Stomach (tissue), 19 donors: ENCODE measurements at places on chromosomes 6 and 20. TPM values are rescaled to one million over a fixed set of nuclear protein-coding genes. Genes with fewer than 3 reads are reported as not detected.
A peak's percentile ranks its signal among the peaks of the same experiment; 100 is the strongest.

The BHLHE23 gene
- polyA plus RNA-seq, result not detected

The TMEM244 gene
- not detected for polyA plus RNA-seq

The MAK gene
- 0.06 TPM for polyA plus RNA-seq

The POPDC3 gene
- 8.7 TPM for polyA plus RNA-seq

The CTAGE9 gene
- polyA plus RNA-seq, result not detected

The TNFRSF21 gene
- polyA plus RNA-seq, result 26.7 TPM

The FABP7 gene
- polyA plus RNA-seq, result not detected

The CCN5 gene
- 3.4 TPM for polyA plus RNA-seq

- peak overlapping the region; percentile 21 for H3K27ac ChIP-seq
- DNase-seq, result peak; percentile 87
- H3K4me3 ChIP-seq, result no peak overlapping the region
- peaks cover 5% of the 10 kb centered on the region for H3K36me3 ChIP-seq
Measured at GRCh38 chr6:1641343-1641885, 31.7 kb downstream of the FOXC1 start.

DNA sequence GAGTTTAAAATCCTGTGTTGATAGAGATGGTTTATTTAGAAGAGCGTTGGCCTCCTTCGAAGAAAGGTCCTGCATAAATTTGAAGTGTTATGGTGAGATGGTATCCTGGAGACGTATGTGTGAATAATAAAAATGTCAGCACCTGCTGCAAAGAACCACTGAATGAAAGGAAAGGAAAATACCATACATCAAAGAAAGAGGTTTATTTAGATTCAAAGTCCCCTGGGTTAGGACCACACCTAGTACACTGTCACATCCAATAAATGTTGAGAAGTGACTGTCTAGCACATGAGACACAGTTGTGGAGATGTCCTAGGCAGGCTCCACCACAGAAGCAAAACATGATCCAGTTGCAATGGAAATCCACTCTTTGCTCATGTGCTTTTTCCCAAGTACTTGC is 214.7 kb downstream of the PAX1 start:
- no peak for DNase-seq
- H3K4me3 ChIP-seq, result no peak overlapping the region
- H3K27me3 ChIP-seq, result no peaks in the 10 kb centered on the region

- no peak for DNase-seq
- no peaks in the 10 kb centered on the region for H3K36me3 ChIP-seq
- H3K27me3 ChIP-seq, result no peaks in the 10 kb centered on the region
- no peak overlapping the region for H3K4me3 ChIP-seq
- no peak overlapping the region for H3K27ac ChIP-seq
- peaks cover 11% of the 10 kb centered on the region for H3K4me1 ChIP-seq
Measured at GRCh38 chr6:79941489-79942151, 5.7 kb downstream of the ELOVL4 start.

GRCh38 chr6:90038961-90039653 is 144.8 kb downstream of the GJA10 start:
- no peak for DNase-seq
- no peak overlapping the region for H3K4me3 ChIP-seq
- no peaks in the 10 kb centered on the region for H3K27me3 ChIP-seq
- H3K36me3 ChIP-seq, result no peaks in the 10 kb centered on the region
- no peaks in the 10 kb centered on the region for H3K4me1 ChIP-seq

- no peaks in the 10 kb centered on the region for H3K36me3 ChIP-seq
- H3K27me3 ChIP-seq, result no peaks in the 10 kb centered on the region
- no peak overlapping the region for H3K4me3 ChIP-seq
- DNase-seq, result no peak
- no peaks in the 10 kb centered on the region for H3K4me1 ChIP-seq
Measured at GRCh38 chr6:157255079-157255478, 68.2 kb downstream of the TMEM242 start.

DNA sequence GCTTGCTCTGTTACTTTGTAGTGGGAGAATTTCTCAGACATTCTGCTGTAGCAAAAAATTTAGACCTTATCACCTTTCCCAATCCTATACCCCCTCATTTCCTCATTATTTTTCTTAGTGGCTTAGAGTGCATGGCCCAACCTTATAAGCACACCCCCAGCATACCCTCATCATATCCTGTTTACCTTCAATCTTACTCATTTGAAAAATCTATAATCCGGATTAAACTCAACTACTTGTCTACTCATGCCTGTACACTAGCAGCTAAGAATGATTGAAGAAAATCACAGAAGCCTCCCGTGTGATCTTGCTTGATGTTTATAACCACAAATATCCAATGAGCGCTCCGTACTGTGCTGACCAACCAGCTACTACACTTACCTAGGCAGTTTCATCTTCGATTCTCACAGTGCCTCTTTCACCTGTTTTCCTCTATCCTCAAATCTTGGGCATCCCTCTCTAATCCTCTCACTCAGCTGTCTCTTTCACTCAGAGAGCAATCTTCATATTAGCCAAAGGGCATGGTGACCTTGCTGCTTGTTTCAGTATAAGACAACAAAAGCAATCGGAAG is 36.6 kb downstream of the AIG1 start:
- no peak overlapping the region for H3K27ac ChIP-seq
- peaks cover 9% of the 10 kb centered on the region for H3K4me1 ChIP-seq
- no peaks in the 10 kb centered on the region for H3K36me3 ChIP-seq
- H3K4me3 ChIP-seq, result no peak overlapping the region

DNA sequence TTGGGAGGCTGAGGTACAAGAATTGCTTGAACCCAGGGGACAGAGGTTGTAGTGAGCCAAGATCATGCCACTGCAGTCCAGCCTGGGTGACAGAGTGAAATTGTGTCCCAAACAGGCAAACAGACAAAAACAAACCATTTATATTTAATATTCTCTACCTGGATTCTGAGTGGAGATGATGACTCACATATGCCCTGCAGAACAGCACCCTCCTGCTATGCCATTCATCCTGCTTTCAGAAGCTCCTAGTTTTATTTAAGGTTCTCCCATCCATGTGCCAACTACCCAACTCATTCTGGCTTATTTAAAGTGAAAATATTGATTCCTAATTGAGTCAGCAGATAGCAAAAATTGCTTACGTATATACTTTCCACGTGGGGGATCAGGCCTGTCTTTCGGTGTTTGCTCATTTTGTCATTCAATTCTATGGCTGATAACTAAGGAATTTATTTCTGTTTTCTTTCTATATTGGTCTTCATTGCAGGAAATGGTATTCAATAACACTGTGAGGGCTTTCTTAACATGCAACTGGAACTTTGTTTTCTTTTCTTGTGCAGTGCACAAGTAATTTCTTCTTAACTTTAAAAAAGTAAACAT is 459.1 kb upstream of the JAG1 start:
- no peaks in the 10 kb centered on the region for H3K27me3 ChIP-seq
- no peak overlapping the region for H3K4me3 ChIP-seq
- peaks cover 13% of the 10 kb centered on the region for H3K4me1 ChIP-seq
- no peak overlapping the region for H3K27ac ChIP-seq

DNA sequence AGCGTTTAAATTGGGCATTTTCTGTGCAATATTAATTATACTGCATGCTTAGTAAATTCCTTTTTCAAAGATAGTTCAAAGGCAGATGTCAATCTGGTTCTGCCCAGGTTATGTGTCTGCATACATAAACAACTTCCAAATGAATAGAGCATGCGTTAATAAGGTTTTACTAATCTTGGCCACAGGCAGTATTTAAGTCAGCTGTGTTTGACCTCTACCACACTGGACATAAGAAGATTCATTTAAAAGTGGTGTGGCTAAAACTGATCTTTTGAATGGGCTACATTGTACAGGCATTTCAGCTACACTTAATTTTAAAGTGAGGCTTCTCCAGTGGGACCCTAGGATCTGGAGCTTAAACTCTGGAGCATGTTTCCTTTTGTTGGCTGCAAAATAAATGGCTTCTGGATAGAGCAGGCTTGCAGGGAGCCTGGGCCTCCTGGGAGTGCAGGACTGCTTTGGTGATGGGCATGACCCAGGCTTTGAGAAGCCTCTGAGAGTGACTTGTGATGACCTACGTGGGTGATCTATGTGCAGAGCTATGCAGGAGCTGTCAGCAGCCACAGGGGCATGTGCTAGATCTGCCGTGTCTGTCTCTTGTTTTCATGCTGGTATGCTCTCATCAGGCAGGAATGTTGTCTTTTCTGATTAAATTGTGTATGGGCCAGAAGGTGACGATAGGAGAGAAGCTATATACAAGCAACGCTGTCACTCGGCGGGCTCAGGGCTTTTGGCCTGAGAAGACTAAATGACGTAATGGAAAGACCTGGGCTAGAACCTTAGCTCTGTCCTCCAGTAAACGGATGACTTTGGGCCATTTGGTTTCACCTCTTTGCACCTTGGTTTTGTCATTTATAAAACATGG is 331.2 kb downstream of the QKI start:
- H3K4me3 ChIP-seq, result no peak overlapping the region
- H3K36me3 ChIP-seq, result no peaks in the 10 kb centered on the region
- no peaks in the 10 kb centered on the region for H3K4me1 ChIP-seq
- no peak overlapping the region for H3K27ac ChIP-seq

DNA sequence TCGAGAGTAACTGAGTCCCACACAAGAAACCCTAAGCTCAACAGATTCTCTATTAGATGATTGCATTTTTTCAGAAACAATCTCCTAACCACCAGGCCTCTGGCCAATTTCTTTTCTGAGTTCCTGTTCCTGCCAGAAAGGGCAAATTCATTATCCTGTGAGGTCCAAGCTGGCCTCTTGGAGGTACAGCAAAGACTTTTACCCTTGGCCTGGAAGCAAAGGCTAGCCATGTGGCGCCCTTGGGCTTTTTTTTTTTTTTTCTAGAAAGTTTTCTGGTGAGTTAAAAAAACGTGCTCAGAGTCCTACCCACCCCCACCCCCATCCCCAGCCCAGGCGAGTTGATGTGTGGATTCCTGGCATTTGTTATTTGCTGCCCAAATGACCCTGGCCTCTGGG is 59.0 kb upstream of the EEF1A1 start:
- H3K27me3 ChIP-seq, result no peaks in the 10 kb centered on the region
- peak; percentile 32 for DNase-seq
- peaks cover 18% of the 10 kb centered on the region for H3K4me1 ChIP-seq

DNA sequence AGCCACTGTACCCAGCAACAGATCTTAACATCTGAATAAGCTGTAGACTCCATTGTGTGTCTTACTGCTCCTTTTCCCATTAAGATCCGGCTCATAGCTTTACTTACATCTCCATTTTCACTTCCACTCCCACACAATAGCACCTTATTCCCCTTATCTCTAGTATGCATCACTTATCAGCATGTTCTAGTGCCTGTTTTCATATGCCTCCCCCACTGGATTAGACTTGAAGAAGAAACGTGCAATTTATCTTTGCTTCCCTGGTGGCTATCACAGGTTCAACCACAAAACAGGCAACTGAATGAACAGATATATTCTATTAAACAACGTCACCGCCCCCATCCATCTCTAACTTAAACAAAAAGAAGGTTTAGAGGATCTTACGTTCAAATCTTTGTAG is 12.1 kb downstream of the SSR1 start:
- peaks cover 28% of the 10 kb centered on the region for H3K4me1 ChIP-seq
- H3K27ac ChIP-seq, result no peak overlapping the region
- H3K36me3 ChIP-seq, result peaks cover 73% of the 10 kb centered on the region
- H3K4me3 ChIP-seq, result no peak overlapping the region
- H3K27me3 ChIP-seq, result no peaks in the 10 kb centered on the region

DNA sequence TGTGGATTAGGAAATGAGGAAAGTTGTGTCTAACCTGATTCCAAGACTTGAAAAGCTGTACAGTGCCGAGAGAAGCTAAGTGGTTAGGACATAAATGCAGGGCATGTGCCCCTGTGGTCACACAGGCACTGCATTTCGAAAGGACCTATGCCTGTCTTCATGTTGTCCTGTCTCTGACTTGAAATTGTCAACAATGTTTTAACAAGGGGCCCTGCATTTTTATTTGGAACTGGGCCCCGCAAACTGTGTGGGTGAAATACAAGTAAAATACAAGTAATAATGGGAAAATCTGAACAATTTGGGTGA is 38.8 kb downstream of the MRS2 start:
- H3K36me3 ChIP-seq, result no peaks in the 10 kb centered on the region
- no peak overlapping the region for H3K4me3 ChIP-seq

DNA sequence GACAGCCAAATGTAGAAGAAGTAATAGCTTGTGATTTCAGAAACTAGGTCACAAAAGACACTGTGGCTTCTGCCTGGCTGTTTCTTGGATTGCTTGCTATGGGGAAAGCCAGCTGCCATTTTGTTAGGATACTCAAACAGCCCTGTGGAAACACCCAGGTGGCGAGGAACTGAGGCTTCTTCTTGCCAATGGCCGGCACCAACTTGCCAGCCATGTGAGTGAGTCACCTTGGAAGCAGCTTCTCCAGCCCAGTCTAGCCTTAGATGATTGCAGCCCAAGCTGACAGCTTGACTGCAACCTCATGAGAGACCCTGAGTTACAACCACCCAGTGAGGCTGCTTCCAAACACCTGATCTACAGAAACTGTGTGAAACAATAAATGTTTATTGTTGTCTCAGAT is 11.9 kb upstream of the KIAA1755 start:
- H3K36me3 ChIP-seq, result no peaks in the 10 kb centered on the region
- no peaks in the 10 kb centered on the region for H3K27me3 ChIP-seq
- H3K27ac ChIP-seq, result peak overlapping the region; percentile 72

DNA sequence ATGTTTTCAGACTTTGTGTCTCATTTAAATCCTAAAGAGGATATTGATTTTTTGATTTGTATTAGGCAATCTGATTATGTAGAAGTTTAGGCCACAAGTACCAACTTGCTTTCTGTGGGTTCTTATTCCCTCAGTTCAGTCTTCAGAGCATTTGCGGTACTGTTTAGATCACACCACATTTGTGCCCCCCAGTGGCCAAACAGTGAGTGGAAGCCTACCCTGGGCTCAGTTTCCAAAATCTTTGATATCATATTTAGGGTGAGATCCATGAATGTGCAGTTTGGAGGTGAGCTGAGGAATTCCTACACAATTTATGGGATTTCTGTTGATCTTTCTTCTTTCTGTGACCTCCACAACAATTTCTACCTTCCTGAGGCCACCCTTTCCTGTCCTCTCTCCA is 92.3 kb upstream of the FUT9 start:
- H3K36me3 ChIP-seq, result no peaks in the 10 kb centered on the region
- H3K4me1 ChIP-seq, result no peaks in the 10 kb centered on the region
- H3K27me3 ChIP-seq, result no peaks in the 10 kb centered on the region
- no peak overlapping the region for H3K27ac ChIP-seq

DNA sequence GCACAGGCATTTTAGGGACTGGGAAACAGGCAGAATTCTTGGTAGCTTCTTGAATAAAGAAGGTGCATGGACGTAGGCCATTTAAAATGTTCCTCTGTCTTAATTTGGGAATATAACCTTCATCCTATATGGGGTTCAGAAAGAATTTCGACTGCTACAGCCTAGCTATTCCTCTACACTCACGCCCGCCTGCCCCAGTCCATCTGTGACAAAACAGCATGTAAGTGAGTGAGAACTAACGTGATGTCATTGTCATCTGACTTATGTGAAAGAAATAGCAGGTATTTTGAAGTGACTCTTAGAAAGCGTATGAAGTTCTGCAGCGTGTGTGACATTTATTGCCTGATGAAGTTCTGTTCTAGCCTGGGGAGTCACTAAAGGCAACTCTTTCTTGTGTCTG is 52.2 kb upstream of the SLC22A1 start:
- no peak overlapping the region for H3K27ac ChIP-seq
- H3K4me3 ChIP-seq, result no peak overlapping the region
- H3K27me3 ChIP-seq, result no peaks in the 10 kb centered on the region

GRCh38 chr6:36724514-36725390 is 27.1 kb downstream of the RAB44 start:
- no peaks in the 10 kb centered on the region for H3K27me3 ChIP-seq
- no peaks in the 10 kb centered on the region for H3K36me3 ChIP-seq
- no peaks in the 10 kb centered on the region for H3K4me1 ChIP-seq
- peak; percentile 83 for DNase-seq
